ENCODE measurements at places on chromosomes 7 and 10.

GRCh38 chr7:150356265-150356897 is 12.2 kb upstream of the REPIN1 start:
- H3K4me3 ChIP-seq, result no peak overlapping the region
- peak overlapping the region; percentile 12 for H3K27ac ChIP-seq
- H3K4me1 ChIP-seq, result peaks cover 51% of the 10 kb centered on the region
- no peaks in the 10 kb centered on the region for H3K27me3 ChIP-seq
- no peaks in the 10 kb centered on the region for H3K36me3 ChIP-seq

GRCh38 chr10:132685101-132685891 is 100.7 kb downstream of the NKX6-2 start:
- no peaks in the 10 kb centered on the region for H3K36me3 ChIP-seq
- DNase-seq, result peak; percentile 26
- H3K4me1 ChIP-seq, result peaks cover 17% of the 10 kb centered on the region
- H3K27me3 ChIP-seq, result no peaks in the 10 kb centered on the region
- H3K4me3 ChIP-seq, result no peak overlapping the region
- H3K27ac ChIP-seq, result no peak overlapping the region

- H3K4me1 ChIP-seq, result no peaks in the 10 kb centered on the region
- no peaks in the 10 kb centered on the region for H3K27me3 ChIP-seq
- no peaks in the 10 kb centered on the region for H3K36me3 ChIP-seq
- no peak overlapping the region for H3K4me3 ChIP-seq
Observed at GRCh38 chr7:121011401-121011800, 22.9 kb downstream of the CPED1 start.

DNA sequence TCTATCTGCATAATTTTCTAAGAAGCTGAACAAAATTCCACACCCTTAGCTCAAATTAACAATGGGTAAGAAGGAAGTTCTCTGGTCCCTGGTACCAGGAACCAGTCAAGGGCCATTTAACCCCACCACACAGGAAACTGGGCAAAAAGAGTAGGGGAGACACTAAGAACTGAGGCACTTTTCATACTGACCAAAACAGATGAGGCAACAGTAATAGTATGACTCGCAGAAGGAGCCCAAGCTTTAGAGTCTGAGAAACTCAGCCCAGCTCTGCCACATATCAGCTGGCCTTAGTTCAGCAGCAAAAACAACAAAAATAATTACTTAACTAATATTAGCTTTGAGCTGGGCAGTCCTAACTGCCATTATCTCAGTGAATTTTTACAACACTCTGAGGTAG is 221.2 kb downstream of the FAM107B start:
- no peaks in the 10 kb centered on the region for H3K27me3 ChIP-seq
- H3K36me3 ChIP-seq, result no peaks in the 10 kb centered on the region
- no peak overlapping the region for H3K4me3 ChIP-seq
- DNase-seq, result no peak
- H3K4me1 ChIP-seq, result no peaks in the 10 kb centered on the region

DNA sequence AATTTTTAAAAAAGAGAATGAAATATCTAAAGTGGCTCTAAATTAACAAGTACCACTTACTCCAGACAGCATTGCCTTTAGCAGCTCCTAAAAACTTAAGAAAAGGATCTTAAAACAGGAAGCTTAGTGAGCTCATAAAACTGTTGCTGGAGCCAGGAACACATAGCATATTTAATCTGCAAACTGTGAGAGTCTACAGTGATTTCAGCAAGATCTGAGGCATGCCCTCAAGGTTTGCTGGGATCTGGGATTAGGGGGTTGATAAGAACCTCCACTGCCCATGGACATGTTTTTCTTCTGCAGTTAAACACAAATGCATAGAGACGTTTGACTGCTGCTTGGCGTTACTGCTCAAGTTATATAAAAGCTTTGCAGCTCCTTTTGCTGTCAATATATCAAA is 3.8 kb downstream of the GLI3 start:
- no peaks in the 10 kb centered on the region for H3K36me3 ChIP-seq
- H3K4me3 ChIP-seq, result no peak overlapping the region
- peaks cover 10% of the 10 kb centered on the region for H3K4me1 ChIP-seq

DNA sequence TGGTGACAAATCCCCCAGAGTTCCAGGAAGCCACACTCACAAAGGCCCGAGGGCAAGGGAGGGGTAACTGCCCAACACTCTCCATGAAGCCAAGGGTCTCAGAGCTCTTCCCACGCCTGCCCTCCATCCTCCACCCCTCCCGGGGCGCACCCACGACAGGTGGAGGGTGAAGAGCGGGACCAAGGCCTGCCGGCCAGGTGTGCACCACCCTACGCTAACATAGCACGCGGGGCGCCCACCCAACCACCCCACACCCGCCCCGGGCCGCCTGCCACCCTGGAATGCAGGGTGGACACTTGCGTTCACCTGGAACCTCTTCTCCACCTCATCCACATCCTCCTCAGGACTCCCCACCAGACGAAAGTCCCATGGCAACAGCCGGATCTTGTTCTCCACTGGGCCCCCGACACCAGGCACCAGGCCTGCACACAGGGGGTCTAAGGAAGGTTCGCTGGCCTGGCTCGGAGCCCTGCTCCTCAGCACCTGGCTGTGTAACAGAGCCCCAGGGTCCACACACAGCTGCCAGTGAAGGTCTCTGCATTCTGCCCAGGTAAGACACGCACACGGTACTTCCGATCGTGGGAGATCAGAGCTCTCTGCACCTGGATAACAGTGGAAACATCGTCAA is 32.7 kb downstream of the MAD1L1 start:
- H3K4me3 ChIP-seq, result no peak overlapping the region
- H3K4me1 ChIP-seq, result no peaks in the 10 kb centered on the region
- H3K27ac ChIP-seq, result no peak overlapping the region
- DNase-seq, result no peak

GRCh38 chr10:95133997-95134396 is 60.0 kb upstream of the ACSM6 start:
- no peaks in the 10 kb centered on the region for H3K27me3 ChIP-seq
- H3K4me3 ChIP-seq, result no peak overlapping the region
- no peak for DNase-seq
- no peaks in the 10 kb centered on the region for H3K4me1 ChIP-seq
- no peaks in the 10 kb centered on the region for H3K36me3 ChIP-seq
- H3K27ac ChIP-seq, result no peak overlapping the region

GRCh38 chr7:2894118-2894940 is 50.2 kb upstream of the GNA12 start:
- DNase-seq, result peak; percentile 61
- no peaks in the 10 kb centered on the region for H3K27me3 ChIP-seq
- peak overlapping the region; percentile 55 for H3K27ac ChIP-seq
- H3K4me1 ChIP-seq, result peaks cover 12% of the 10 kb centered on the region
- H3K4me3 ChIP-seq, result peak overlapping the region; percentile 17
- H3K36me3 ChIP-seq, result no peaks in the 10 kb centered on the region

DNA sequence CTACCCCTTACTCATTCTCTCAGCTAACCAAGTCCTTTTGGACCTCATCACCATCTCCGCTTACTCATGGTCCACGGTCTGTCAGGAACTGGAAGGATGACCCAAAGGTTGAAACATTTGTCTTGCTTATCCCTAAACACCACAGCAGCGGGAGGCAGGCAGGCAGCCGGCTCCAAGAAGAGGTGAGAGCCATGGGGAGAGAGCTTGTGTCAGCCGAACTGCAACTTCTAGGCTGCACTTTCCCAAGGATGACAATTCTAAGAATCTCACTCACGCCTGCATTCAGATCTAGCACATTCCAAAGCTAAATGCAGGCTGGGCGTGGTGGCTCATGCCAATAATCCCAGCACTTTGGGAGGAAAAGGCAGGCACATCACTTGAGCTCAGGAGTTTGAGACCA is 86.0 kb downstream of the SPDYE5 start:
- H3K4me1 ChIP-seq, result no peaks in the 10 kb centered on the region
- no peak overlapping the region for H3K27ac ChIP-seq
- DNase-seq, result no peak
- no peaks in the 10 kb centered on the region for H3K36me3 ChIP-seq
- H3K4me3 ChIP-seq, result no peak overlapping the region
- no peaks in the 10 kb centered on the region for H3K27me3 ChIP-seq
